ENCODE measurements at places on chromosomes 16 and 17. TPM values are rescaled to one million over a fixed set of nuclear protein-coding genes. Genes with fewer than 3 reads are reported as not detected.

Gene FBXW10
- not detected for total RNA-seq

Gene PTGES3L
- not detected for total RNA-seq

Gene DNAH2
- 0.23 TPM for total RNA-seq

Gene ADAP2
- total RNA-seq, result 0.62 TPM

Gene ITGB4
- total RNA-seq, result 1,928 TPM

Gene CRHR1
- not detected for total RNA-seq

Gene FTSJ3
- total RNA-seq, result 48.1 TPM

Gene OTOP2
- not detected for total RNA-seq

Gene CTRL
- 0.23 TPM for total RNA-seq

Gene NOG
- 1.4 TPM for total RNA-seq

Gene ALOXE3
- total RNA-seq, result 1.0 TPM

Gene NAGS
- 17.1 TPM for total RNA-seq

Gene EPX
- total RNA-seq, result not detected

Gene GAN
- 5.9 TPM for total RNA-seq

Gene TERB1
- total RNA-seq, result not detected

Gene VASN
- total RNA-seq, result 12.6 TPM

Gene KRT33B
- 0.47 TPM for total RNA-seq

Gene RAD51C
- total RNA-seq, result 55.5 TPM

Gene ITGAX
- not detected for total RNA-seq

Gene BRIP1
- total RNA-seq, result 7.4 TPM

Gene KRT16
- total RNA-seq, result 260 TPM

Gene C1QTNF8
- total RNA-seq, result not detected

Gene NLRC5
- total RNA-seq, result 1.5 TPM

Gene CPPED1
- 4.5 TPM for total RNA-seq

Gene PRSS8
- 59.2 TPM for total RNA-seq

Gene CDRT15
- not detected for total RNA-seq

Gene CES3
- 0.99 TPM for total RNA-seq

Gene TBC1D3C
- total RNA-seq, result not detected

Data from hair follicular keratinocyte (primary cell).